ENCODE measurements at places on chromosomes 7 and 10.

DNA sequence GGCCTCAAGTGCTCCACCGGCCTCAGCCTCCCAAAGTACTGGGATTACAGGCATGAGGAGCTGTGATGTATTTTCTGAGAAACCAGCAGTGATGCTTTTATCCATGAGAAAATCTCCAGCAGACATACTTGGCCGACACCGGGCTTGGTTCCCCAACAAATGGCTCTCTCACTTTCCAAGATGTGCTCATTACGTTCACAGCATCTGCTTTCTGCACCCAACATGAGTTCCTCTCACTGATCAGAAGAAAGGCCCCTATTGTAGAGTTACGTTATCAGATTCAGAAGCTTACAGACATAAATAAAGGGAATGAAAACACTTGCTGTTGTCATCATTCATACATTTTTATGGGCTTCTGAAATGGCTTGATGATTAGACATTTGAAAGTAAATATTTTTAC is 95.0 kb downstream of the CALD1 start:
- DNase-seq = no peak

- no peak for DNase-seq
These were observed 1.2 kb downstream of the MARCHF5 start for GRCh38 chr10:92291921-92292845.

GRCh38 chr7:2097492-2097891 is 135.3 kb downstream of the MAD1L1 start:
- DNase-seq = no peak

DNA sequence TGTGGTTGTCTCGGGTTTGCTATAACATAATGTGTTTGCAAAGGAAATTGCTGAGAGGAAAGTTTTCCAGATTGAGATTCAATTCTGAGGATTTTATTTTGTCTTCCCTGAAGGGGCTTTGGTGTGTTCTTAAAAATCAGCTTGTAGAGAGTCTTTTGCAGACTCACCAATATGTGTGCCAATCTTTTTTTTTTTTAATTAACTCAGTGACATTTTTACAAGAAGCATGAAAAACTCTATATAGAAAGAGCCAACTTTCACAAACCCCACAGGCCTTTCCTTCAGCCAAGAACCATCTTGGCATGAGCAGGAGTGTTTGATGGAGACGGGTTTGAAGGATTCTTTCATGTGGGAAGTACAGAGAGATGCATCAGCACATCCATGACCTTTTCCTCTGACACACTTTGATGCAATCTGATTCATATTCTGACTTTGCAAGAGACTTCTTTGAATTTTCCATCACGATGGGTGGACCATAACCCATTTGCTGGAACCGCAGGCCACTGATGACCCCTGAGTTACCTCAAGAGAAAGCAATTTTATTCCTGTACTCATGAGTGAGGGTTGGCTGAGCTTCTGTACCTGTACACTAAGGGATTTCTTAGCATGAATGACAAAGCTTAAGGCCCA is 892.6 kb downstream of the XPNPEP1 start:
- no peak for DNase-seq

DNA sequence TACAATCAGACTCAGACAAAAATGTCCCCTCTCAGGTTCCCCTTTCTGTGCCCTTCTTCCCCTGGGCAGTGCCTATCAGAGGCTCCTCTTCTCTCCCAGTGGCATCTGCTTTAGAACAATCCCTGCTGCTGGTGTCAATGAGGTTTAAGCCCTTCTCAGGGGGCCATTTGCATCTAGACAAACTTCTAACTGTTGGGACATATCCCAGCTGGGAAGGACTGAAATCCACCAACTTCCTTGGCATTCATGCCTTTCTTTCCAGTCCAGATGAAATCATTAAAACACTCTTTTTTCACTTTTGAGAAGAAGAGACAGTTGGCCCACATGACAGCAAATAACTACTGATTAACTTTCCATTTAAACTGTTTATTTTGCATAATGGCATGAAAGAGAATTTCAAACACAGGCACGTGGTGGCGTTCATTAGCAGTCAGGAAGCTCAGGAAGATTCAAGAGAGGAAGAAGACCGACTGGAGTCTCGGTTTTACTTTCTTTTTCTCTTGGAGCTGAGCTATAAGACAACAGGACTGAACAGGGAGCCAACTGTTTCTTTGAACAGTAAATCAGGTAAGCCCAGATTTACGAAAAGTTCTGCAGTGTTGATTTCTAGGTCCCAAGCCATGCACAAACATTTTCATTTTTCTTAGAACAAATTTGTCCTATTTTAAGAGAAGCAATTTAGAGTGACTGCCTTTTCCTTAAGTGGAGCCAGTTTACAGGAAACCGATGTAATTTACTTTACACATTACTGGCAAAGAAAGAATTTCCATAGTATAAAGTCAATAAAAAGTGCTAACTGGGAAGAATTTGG is at the start of gene GIMAP2:
Gene GIMAP2 (plus strand): TSS at position 488 of the 811 bp plus-strand sequence. CDS start 1,354 bp downstream, outside the sequence.
- no peak for DNase-seq

DNA sequence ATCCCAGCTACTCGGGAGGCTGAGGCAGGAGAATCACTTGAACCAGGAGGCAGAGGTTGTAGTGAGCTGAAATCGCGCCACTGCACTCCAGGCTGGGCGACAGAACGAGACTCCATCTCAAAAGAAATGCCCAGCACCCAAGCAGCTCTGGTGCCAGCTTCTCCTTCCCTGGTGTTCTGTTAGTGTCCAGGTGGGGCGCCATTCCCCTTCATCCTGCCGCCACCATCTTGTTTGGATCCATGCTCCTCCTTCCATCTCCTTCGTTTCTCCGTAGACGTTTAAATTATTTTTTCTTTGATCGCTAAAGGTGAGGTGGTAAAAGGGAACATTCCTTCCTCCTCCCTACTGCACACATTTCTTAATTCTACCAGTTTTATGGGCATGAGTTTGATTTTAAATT is 30.3 kb downstream of the PROSER2 start:
- no peak for DNase-seq

- no peak for DNase-seq
These were observed 175.1 kb downstream of the COBL start for GRCh38 chr7:51141451-51142003.

- DNase-seq = no peak
These were observed 286.4 kb downstream of the ARHGAP12 start for GRCh38 chr10:31642281-31642680.

- no peak for DNase-seq
These were observed 100.7 kb downstream of the IQUB start for GRCh38 chr7:123433665-123434064.

- DNase-seq = peak; percentile 47
These were observed 591.1 kb downstream of the TNS3 start for GRCh38 chr7:46990761-46991160.

DNA sequence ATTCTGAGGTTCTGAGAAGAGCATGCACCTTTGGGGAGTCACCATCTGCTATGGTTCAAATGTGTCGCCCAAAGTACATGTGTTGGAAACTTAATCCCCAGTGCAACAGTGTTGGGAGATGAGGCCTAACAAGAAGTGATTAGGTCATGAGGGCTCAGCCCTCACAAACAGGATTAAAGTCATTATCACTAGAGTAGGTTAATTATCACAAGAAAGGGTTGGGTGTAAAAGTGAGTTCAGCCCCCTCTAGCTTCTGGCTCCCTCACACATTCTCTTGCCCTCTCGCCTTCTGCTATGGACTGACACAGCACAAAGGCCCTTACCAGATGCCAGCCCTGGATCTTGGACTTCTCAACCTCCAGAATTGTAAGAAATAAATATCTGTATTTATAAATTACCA is 100.3 kb upstream of the C10orf90 start:
- DNase-seq = no peak

GRCh38 chr10:127356360-127356759 is 160.0 kb upstream of the INSYN2A start:
- no peak for DNase-seq

- peak; percentile 12 for DNase-seq
These were observed 9.7 kb upstream of the SMIM30 start for GRCh38 chr7:113128031-113128430.

GRCh38 chr7:71254751-71255150 is 122.8 kb downstream of the GALNT17 start:
- DNase-seq = no peak
